GM12865 (cell line): ENCODE measurements at places on chromosomes 11 and 22.

- peak; percentile 73 for DNase-seq
These were observed 111.6 kb downstream of the SIK3 start for GRCh38 chr11:116986521-116987105.

DNA sequence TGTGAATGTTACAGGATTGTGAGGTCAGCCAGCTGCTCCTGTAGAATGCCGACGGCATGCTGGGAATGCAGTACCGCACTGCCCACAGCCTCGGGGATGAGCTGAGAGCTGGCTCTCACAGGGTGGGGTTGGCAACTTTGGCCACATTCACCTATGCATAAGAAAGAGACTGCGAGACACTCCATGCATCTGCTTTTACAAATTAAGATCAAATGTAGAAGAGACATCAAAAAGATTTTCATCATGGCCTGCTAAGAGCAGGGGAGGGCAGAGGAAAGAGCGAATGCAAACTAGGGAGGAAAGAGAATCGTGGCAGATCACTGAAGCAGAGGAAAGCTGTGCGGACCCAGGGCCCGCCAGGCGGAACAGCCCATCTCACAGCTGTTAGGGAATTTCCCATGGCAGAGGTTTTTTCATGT, 49.8 kb upstream of the SPATA19 start:
- peak; percentile 45 for DNase-seq

GRCh38 chr11:75126564-75126963, 24.3 kb upstream of the SLCO2B1 start:
- DNase-seq = no peak

- DNase-seq = no peak
These were observed 32.5 kb downstream of the LGR4 start for GRCh38 chr11:27440090-27440489.

- DNase-seq = peak; percentile 65
These were observed 4.9 kb upstream of the TCN2 start for GRCh38 chr22:30602049-30602448.
